Esophagus squamous epithelium (tissue), 5 donors: ENCODE measurements at places on chromosomes 7 and 10.

DNA sequence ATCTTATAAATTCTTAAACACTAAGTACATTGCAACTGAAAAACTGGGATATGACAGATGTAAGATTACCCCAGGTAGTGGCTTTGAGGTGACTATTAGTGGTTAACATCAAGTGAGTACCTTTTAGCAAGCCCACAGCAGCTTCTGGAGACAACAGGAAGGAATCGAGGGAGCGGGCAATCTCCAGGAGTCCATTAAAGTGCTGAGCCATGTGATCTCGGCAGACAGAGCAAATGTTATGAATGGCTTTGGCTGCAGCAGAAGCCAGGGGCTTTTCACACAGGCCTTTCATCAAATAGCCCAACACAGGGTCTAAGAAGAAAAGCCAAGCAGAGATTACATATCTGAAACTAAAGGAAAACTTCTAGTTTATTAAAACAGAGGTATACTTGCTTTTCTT, 48.9 kb downstream of the IRF5 start:
- no peak for DNase-seq

DNA sequence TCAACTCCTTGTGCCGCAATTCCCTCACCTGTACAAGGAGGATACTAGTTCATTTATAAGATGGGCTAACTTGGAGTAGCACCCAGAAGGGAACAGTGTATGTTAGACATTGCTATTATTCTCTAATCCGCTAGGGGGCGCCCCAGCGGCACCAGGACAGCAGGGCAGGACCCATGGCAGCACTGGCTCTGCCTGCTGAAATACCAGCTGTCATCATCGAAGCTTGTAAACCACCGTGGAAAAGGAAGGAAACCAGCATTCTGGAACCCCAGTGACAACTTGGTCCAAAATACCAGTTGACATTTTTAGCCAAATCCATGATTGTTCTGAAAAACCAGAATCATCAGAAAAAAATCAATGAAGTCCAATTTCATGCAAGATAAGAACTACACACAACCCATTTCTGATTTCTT, 134.4 kb downstream of the ITGA8 start:
- DNase-seq: no peak

DNA sequence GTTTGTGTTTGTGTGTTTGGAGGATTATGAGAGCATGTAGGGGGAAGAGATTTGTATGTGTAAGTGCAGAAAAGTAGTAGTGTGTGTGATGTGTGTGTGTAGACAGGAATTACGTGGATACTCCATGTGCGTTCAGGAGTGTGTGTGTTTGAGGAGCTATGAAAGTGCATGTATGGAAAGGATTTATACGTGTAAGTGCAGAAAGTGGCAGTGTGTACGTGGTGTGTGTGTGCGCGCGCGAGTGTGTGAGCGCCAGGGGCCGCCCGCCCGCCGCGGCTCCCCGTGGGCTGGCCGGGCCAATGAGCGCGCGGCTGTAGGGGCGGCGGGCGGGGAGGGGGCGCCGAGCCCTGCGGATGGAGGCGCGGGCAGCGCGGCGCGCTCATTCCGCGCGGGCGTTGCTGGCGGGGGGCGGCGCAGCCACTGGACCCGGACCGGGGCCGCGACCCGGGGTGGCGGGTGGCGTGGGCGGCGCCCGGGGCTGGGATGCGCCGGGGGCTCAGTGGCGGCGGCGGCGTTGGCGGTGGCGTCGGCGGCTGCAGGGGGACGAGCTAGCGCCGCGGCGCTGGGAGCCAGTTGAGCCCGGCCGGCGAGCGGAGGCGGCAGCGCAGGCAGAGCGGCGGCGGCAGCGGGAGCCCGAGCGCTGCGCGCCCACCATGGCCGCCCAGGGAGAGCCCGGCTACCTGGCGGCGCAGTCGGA, at the start of gene BICC1:
BICC1 (plus strand) TSS at position 382 of the 697 bp plus-strand sequence; CDS start at position 654, 272 bp downstream.
- no peak for DNase-seq

GRCh38 chr10:70772627-70773026, 12.6 kb downstream of the TBATA start:
- no peak for DNase-seq

GRCh38 chr7:132532281-132532680, 44.0 kb downstream of the PLXNA4 start:
- no peak for DNase-seq

DNA sequence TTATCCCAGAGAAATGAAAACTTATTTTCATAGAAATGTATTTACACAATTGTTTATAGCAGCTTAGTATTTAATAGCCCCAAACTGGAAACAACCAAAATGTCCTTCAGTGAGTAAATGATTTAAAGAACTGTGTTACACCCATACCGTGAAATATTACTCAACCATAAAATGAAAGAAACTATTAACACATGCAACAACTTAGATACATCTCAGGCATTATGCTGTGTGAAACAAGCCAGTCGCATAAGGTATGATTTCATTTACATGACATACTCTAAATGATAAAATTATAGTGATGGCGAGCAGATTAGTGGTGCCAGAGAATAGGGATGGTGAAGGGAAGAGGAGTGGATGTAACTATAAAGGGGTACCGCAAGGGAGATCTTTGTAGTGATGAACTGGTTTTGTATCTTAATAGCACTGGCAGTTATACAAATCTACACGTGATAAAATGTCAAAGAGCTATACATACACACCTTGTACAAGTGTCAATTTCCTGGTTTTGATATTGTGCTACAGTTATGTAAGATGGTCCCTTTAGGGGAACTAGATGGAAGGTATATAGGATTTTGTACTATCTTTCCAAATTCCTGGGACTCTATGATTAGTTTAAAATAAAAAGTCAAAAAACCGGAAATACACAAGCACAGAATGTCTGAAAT, 40.5 kb downstream of the MACC1 start:
- no peak for DNase-seq

- no peak for DNase-seq
Observed at GRCh38 chr7:137968890-137969289, 33.0 kb downstream of the CREB3L2 start.

DNA sequence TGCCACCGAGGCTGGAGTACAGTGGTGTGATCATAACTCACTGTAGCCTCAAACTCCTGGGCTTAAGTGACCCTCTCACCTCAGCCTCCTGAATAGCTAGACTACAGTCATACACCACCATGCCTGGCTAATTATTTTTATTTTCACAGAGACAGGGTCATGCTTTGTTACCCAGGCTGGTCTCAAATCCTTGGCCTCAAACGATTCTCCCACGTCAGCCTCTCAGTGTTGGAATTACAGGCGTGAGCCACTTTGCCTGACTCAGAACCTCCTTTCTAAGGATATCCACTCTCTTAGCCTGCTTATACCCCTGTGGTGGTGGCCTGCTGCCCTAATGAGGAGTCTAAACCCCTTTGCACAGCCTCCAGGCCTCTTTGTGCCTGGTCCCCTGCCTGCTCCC, 4.2 kb upstream of the IGFBP1 start:
- no peak for DNase-seq

DNA sequence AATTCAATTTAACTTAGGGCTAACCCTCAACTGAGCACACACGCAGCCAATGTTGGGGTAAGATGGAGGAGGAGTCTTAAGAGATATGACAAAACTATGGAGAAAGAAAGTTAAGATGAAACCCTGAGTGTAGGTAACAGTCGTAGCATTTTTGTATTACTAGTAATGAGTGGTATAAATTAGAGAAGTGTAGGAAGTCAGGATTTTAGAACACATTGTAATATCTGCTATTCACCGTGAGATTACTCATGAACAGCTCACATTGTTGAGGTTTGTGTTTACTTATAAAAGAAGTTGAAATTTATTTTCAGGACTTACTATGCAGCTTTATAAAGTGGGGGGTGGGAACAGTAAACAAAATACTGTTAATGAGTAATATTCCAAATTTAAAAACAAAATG, 107.2 kb downstream of the ARHGAP21 start:
- no peak for DNase-seq

DNA sequence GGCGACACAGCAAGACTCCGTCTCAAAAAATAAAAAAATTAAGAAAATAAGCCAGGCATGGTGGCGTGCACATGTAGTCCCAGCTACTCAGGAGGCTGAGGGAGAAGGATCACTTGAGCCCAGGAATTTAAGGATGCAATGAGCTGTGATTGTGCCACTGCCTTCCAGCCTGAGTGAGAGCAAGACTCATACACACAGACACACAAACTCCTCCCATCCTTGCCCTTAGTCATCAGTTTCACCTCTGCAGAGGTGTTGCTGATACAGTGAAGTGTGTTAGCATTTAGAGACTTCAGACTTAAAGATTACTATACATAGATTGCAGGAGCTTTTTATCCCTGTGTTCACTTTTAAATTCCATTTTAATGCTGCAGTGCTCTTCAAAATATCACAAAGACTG, 5.5 kb upstream of the H2AZ2 start:
- DNase-seq: no peak

DNA sequence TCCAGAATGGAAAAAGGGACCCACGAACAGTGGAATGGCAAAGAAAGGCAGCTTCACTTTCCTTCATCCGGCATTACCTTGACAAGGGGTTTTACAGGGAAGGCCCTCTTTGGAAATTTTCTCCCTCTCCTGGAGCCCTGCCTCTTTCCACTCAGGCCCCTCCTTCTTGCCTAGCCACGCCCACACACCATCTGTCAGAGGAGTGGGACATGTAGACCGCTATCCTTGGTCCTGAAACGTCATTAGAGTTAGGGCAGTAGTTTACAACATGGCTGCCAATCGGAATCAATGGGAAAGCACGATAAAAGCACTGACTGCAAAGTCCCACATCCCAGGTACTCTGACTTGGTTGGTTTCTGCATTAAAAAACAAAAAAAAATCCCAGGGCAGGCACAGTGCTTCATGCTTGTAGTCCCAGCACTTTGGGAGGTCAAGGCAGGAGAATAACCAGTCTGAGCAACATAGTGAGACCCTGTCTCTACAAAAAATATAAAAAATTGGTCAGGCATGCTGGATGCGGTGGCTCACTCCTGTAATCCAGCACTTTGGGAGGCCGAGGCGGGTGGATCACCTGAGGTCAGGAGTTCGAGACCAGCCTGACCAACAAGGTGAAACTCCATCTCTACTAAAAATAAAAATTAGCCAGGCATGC, 96.4 kb downstream of the MARCHF5 start:
- no peak for DNase-seq

- no peak for DNase-seq
Observed at GRCh38 chr7:137110091-137110509, 233.4 kb downstream of the PTN start.

- no peak for DNase-seq
Observed at GRCh38 chr10:21732067-21732772, 198.2 kb downstream of the MLLT10 start.

GRCh38 chr7:149624006-149624405, 126.4 kb upstream of the ZNF746 start:
- DNase-seq: no peak

GRCh38 chr10:87546971-87547413, 42.3 kb downstream of the MINPP1 start:
- DNase-seq: no peak

DNA sequence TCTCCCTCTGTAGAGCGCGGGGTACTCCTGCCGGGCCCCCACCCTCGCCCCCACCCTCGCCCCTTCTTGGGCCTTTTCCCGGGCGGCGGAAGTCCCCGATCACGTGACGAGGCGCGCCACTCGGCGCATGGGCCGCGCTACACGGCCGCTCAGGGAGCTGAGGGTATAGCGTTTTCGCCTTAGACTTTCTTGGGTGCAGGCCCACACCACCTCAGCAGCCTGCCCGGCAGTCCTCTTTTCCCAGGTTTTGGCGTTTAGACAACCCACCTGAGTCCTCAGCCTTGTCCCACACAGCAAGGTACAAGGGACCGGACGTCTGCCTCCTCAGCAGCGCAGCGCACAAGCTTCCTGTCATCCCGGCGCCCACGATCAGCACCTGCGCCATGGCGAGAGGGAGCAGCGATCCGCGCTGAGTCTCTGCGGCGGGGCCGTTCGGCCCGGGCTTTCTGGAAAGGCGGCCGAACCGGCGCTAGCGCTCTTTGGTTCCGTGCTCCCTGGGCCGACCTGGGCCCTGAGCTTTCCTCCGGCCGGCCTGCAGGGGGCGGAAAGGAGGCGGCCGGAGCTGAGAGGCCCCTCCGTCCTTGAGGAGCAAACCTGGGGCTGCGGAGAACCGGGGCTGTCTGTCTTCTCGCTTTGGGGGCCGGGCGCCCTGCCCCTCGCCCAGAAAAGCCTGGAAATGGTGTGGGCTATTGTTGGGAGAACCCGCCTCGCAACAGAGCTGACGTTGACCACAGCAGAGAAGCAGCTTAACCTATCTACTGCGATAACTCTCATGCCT, at the start of gene RNLS:
RNLS (minus strand) TSS at position 513 of the 778 bp plus-strand sequence.
- DNase-seq: peak; percentile 23

- no peak for DNase-seq
Observed at GRCh38 chr10:86182150-86182549, 184.4 kb downstream of the GRID1 start.

DNA sequence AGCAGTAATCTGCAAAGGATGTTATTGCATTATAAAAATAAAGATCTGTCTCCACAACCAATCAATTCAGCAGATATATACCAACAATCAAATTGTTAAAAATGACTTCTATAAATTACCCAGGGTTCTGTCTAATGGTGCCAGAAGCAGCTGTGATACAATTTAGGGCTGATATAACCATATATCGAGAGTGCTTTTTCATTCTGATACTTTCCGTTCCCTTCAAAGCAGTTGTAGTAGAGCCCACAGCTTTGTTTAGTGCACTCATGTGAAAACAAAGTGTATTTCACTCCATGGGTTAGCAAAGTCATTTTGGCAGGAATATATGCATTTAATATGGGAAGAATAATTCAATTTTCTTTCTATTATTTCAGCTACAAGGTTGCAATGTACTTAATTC, 83.1 kb upstream of the CHCHD3 start:
- no peak for DNase-seq

- no peak for DNase-seq
Observed at GRCh38 chr7:93055543-93056107, 62.2 kb downstream of the SAMD9 start.

DNA sequence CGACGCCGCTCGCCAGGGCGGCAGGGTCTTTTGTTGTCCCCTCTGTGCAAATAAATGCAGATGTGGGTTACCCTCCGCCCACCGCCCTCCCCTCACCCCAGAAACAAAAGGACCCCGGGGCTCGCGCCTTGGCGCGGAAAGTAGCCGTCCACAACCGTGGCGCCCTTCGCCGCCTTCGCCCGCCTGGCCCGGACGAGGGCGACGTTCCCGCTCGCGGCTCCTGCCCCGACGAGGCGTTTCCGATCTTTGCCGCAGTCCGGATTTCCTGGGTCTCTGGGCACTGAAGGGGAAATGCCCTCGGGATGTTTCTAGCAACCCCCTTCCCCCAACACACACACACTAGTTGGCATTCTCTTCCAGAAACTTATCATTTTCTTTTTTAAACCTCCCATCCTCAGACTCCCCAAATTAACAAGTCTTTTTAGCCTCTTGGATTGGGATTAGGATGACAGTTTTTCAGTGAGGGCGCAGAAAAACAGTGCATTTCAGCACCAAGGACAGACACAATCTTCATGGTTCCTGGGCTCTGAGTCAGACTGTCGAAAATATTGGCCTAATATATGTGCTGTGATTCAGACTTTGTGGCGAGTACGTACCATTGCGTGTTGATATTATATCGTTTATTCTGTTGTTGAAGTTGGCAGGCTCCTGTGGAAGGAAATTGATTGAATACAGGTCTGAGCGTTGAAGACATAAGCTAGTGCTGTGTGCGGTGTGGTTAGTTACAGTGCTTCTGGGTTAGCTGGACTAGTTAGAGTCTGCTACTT, 771 bp downstream of the PHYHIPL start:
- DNase-seq: no peak

- DNase-seq: no peak
Observed at GRCh38 chr10:37035853-37036252, 89.5 kb upstream of the ANKRD30A start.
